Cortex of kidney (tissue), 1 donor: ENCODE measurements at places on chromosomes 11 and 22.

DNA sequence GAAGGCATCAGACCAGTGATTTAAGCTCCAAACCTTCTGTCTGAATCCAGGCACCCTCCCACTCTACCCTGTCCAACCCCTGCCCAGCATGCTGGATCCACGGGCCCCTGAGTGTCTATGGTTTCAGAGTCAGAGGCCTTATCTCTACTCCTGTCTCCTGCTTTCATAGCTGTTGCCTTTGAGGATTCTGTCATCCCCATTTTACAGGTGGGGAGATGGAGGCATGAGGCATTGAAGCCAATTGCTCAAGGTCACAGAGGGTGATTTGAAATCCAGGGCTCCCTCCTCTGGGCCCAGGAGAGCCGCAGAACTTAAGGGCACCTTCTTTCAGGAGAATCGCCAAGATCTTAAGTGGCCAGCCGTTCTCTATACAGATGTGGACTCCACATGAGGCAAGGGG lies 3.1 kb downstream of the KCNJ4 start:
- no peak for DNase-seq

DNA sequence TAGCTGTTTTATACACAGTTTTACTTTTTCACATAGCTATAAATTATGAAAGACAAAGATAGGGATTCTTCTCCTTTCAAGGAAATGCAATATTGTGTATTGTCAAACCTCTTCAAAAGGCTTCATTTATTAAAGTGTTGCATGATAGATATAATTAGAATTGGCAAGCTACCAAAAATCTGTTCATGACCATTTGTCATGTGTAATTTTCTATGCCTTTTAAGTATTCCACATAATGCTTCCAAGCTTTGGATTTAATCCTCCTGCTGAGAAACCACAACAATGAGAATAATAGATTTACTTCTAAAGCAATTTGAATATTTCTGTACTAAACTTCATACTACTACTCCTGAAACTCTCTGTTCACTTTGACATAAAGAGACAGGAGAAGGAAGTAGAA lies 403.2 kb upstream of the CCDC179 start:
- no peak for DNase-seq

- no peak for DNase-seq
Observed at GRCh38 chr11:2517016-2517385, 72.2 kb downstream of the KCNQ1 start.

GRCh38 chr11:33734441-33735270 lies 1.6 kb downstream of the CD59 start:
- no peak for DNase-seq

DNA sequence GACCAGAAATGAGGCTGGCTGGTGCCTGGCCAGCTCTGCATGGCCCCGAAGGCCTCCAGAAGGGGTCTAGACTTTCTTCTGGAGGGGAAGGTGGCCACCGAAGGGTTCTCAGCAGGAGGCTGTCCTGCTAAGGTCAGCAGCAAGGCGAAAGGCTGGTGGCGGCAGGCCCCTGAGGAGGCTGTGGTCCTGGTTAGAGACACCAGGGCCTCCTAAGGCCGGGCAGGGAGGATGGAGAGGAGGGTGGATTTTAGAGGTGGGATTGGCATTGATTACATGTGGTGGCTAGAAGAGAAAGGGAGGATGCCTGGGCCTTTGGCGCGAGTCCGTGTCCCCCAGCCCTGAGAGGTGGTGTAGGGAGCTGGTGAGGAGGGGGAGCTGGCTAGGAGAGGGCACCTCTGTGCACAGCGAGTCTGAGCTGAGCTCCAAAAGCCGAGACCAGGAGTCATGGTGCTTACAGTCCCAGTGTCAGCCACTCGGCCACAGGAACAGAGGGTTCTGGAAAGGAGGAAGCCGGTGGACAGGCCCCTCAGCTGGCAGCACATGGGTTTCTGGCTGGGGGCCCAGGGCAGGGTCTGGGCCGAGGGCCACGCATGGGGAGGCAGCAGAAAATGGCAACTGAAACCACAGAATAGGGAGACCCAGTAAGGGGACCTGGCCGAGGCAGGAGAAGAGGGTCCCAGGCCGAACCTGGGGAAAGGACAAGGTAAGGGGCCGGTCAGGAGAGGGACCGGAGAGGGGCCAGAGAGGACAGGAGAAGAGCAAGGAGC lies 2.5 kb downstream of the FERMT3 start:
- DNase-seq: no peak

DNA sequence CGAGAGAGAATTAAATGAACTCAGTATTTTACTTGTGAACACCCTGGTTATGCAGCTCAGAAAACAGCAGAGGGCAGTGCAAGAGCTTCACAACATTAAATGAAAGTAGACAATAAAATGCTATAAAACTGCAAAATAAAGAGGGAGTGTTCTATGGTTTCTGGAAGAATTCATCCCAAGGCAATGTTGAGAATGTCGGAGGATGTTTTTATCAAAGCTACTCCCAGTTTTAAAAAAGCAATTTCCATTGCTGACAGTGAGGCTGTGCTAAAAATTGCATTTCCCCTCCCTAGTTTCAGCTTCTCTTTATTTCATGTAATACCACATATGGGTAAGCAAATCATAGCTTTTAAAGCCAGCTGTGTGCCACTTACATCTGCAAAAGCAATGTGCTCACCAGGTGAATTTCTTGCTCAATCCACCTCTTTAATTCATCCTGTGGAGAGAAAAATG lies 296.8 kb downstream of the RAB38 start:
- no peak for DNase-seq

GRCh38 chr11:72439455-72439854 lies 5.1 kb upstream of the CLPB start:
- no peak for DNase-seq

- no peak for DNase-seq
Observed at GRCh38 chr11:36374726-36375125, 78.6 kb downstream of the PRR5L start.

DNA sequence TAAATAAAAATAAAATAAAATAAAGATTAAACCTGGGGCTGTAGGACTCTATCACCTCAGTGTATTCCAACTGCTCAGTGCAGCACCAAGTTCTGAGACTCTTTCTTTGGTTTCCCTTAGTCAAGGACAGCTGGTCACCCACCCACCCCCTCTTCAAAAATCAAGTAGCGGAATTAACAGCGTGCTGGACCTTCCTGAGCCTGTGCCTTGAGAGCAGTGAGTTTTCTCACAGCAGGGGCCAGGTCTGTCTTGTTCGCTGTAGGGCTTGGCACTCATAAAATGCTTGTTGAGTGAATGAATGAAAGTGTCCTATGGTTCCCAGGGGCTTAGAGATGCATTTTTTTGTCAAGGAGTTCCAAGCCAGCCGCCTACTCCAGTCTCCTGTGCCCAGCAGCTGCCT lies 2.9 kb upstream of the ALX4 start:
- no peak for DNase-seq

- DNase-seq: no peak
Observed at GRCh38 chr22:27751277-27752070, 50.1 kb downstream of the MN1 start.

- no peak for DNase-seq
Observed at GRCh38 chr11:88799771-88800500, 265.8 kb downstream of the GRM5 start.

DNA sequence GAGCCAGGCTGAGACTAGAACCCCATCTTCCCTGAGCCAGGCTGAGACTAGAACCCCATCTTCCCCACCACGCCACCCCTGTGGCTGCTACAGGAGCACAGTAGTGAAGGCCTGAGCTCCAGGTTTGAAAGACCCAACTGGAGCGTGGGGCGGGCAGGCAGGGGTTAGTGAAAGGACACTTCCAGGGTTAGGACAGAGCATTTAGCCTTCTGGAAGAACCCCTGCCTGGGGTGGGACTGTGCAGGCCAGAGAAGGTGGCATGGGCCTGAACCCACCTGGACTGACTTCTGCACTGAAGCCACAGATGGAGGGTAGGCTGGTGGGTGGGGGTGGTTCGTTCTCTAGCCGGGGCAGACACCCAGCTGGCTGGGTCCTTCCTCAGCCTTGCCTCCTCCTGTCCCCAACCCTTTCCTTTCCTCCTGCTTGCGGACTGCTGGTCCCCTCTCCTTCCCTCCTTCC lies 24.1 kb downstream of the SUN2 start:
- DNase-seq: no peak

- no peak for DNase-seq
Observed at GRCh38 chr11:111107501-111107900, 138.0 kb upstream of the POU2AF2 start.

- no peak for DNase-seq
Observed at GRCh38 chr11:128821556-128821955, 45.5 kb downstream of the KCNJ1 start.

- no peak for DNase-seq
Observed at GRCh38 chr11:5266609-5267008, 3.1 kb downstream of the HBE1 start.

GRCh38 chr11:104678408-104678807 lies 219.9 kb downstream of the CASP12 start:
- no peak for DNase-seq

DNA sequence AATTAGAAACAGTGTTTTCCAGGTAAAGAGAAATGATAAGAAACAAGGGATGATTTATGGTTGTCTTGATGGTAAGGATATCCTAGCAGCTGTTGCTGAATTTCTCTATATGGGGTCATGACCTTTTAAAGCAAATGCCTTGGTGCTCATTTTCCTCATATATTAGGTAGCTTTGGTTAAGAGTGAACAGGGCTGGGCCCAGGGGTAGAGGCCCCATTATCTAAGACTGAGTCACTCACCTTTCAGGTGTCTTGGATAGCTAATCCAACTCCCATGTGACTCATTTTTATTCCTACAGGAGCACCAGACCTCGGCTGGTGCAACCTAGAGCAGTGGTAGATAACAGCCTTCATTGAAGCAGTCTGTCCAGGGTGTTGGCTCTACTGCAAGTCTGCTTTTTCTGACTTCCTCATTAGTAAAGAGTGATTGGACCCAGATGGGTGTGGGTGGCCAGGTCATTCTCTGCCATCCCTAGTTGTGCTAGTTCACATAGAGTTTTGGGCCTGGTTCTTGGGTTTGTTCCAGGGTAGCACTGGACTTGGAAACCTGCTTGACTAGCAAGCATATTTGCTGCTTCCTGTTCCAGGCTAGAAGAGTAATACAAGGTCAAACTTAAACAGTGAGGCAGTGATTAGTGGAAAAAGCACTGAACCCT lies 37.4 kb downstream of the CTNND1 start:
- no peak for DNase-seq

- DNase-seq: no peak
Observed at GRCh38 chr11:44943118-44943517, 7.6 kb downstream of the TP53I11 start.

- no peak for DNase-seq
Observed at GRCh38 chr11:42913731-42914130, 398.1 kb upstream of the API5 start.

GRCh38 chr22:19767427-19768341 lies 7.1 kb downstream of the TBX1 start:
- DNase-seq: no peak

DNA sequence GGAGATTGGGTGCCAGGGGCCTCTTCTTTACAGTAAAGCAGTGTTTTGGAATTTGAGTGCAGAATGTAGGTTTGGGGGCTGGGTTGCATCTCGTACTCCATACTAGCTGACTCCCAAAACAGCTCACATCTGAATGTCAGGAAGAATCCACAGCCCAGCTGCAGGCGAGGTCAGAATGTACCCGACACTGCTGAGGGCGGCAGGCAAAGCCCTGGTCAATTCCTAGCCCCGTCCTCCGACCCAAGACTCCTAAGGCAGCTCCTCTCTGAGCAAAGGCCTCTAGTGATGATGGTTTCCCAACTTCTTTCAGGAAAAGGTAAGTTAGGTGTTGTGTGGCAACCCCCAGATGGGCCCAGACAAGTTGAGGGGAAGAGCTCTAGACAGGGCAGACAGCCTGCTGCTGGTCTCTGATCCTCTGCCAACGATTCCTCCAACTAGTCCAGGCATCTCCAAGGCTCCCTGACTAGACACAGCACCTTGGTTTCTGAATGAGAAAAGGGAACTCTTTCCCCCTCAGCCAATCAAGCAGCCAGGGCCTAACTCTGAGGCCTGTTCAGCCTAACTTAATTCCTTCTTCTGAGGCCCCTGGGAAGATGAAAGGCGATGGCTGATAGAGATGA lies 8.6 kb downstream of the LARGE2 start:
- no peak for DNase-seq

GRCh38 chr11:12854297-12854661 lies 154.8 kb upstream of the RASSF10 start:
- DNase-seq: no peak

GRCh38 chr11:66477263-66478201 lies 2.7 kb upstream of the DPP3 start:
- DNase-seq: no peak
